Left colon (tissue), 2 donors: ENCODE measurements at places on chromosomes 7 and 10. TPM values are rescaled to one million over a fixed set of nuclear protein-coding genes. Genes with fewer than 3 reads are reported as not detected.

- no peak for DNase-seq
Observed at GRCh38 chr7:93697901-93698300, 123.4 kb upstream of the CALCR start.

GRCh38 chr7:102845346-102845745 lies 67.5 kb upstream of the LRRC17 start:
- no peak for DNase-seq

DNA sequence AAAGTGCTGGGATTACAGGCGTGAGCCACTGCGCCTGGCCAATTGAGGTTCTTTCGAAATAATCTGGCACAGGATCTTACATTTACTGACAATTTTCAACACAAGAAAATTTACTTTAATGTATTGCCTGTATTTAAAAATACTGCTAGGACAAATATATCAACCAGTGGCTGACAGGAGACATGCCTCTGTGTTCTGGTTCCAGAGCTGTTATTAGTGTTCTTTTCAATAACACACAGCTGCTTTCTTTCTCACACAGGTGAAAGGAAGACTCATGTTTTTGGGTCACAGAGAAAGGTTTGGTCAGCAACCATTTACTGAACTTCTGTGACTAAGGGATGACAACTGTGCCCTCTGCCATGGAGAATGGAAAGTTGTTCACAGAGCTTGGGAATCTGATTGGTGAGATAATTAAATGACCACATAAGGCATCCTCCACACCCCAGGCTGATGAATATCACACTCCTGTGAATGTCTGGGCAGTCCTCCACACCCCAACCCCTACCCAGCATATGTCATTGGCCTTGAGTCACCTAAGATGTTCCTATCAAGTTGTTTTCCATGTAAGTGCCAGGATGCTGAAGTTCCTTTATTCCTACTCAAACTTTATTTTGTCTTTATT lies 180.1 kb downstream of the RAPGEF5 start:
- DNase-seq: no peak

GRCh38 chr7:105270117-105270516 lies 118.6 kb downstream of the SRPK2 start:
- no peak for DNase-seq

GRCh38 chr10:2043379-2043778 lies 306.1 kb upstream of the ADARB2 start:
- no peak for DNase-seq

- no peak for DNase-seq
Observed at GRCh38 chr10:52004342-52004949, 305.1 kb upstream of the CSTF2T start.

GRCh38 chr10:8444630-8445029 lies 390.1 kb downstream of the GATA3 start:
- DNase-seq: no peak

GRCh38 chr7:106372595-106373318 lies 88.0 kb upstream of the NAMPT start:
- no peak for DNase-seq

KAZALD1 gene
- total RNA-seq: 17.7 TPM

HOXA4 gene
- 4.5 TPM for total RNA-seq

IFIT1 gene
- total RNA-seq: 6.8 TPM

AMPH gene
- 1.1 TPM for total RNA-seq

EGR2 gene
- total RNA-seq: 1.1 TPM
